ENCODE measurements at places on chromosomes 5 and 9.

GRCh38 chr5:172211676-172212075 is 17.7 kb downstream of the EFCAB9 start:
- no peak for DNase-seq

DNA sequence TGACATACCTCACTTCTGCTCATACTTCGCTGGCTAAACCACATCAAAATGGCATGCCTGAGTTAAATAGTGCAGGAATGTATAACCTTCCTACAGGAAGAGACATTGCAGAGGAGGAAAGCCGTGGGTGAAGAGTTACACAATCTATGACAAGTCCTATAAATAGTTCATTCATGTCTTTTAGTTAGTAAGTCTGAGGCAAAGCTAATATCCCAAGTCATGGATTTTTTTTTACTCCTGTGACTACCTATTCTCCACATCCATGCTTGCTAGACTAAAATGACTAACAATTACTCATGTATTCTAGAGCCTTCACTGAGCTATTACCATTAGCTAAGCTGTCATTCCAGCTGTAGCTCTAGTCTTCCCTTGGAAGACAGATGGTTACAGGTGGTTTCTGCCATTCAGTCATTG is 391.3 kb downstream of the NR2F1-AS1 start:
- DNase-seq, result no peak

GRCh38 chr9:4686112-4686511 is 6.7 kb downstream of the CDC37L1 start:
- no peak for DNase-seq

- peak; percentile 29 for DNase-seq
Measured at GRCh38 chr9:5582835-5583195, 46.1 kb upstream of the RIC1 start.

DNA sequence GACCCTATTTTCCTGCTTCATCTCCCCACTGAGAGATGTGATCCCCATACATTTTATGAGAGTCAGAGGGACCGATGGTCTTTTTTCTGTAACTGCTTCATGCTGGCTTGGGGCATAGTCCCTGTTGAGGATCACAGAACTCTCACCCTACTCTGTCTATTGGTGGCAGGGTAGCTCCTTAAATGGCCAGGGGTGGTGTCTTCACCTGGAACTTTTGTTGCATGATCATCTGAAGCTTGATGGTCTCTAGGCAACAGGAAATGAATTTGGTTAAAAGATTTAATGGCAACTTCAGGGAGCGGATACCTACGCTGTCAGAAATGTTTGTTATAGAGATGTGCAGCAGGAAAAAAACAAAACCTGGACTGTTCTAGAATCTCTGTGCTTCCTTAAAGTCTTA is 87.0 kb upstream of the GLIS3 start:
- DNase-seq, result no peak

DNA sequence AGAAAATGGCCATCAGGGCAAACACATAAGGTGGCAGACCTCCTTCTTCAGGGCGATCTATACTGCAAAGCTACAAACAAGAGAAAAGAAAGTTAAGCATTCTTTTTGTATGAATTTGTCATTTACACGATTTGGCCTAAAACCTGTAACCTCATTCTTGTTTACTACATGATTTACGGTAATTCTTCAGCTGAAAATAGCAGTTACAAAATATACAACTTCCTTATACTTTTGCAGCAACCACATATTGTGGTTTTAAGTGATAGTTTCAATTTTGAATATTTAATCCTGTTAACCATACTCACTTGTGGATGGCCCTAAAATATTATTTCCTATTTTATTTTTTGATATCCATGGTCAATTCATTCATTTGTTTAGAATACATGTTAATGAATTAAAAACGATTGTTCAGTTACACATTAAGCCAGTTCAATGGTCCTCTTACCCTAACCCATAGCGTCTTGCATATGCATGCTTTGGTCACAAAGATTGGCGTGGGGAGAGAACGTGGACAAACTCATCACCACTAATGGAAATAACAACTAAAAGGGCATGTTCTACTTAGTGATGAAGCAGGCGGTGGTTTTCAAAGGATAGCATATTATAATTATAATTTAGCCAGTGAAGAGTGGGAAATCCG is 16.6 kb downstream of the TUT7 start:
- no peak for DNase-seq

DNA sequence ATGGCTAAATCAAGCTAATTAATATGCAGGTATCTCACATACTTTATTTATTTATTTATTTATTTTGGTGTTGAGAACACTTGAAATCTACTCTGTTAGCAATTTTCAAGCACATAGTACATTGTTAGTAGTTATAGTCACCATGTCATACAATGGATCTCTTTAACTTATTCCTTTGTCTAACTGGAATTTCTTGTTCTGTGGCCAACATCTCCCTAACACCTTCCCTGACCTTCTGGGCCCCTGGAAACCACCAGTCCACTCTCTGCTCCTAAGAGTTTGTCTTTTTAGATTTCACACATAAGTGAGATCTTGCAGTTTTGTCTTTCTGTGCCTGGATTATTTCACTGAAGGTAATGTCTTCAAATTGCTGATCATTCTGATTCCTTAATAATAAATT is 229.1 kb downstream of the SEMA5A start:
- no peak for DNase-seq

DNA sequence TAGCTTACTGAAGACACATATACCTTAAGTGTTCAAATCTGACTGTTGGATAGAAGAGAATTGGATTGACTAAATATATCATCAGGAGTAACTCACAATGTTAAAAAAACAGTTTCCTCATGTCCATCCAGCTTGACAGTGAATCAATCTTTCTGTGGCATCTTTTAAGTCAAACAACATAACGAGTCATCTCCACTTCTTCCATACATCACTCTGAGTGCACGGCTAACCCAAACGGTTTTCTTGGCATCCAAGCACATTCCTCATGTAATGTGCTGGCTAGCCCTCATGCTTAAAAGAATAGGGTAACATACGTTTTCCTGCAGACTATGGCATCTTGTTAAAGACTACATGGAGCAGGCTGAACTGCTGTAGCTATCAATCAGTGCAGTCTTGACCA is 291.5 kb upstream of the TRPC7 start:
- DNase-seq, result no peak

GRCh38 chr5:16889203-16889971 is 46.7 kb downstream of the MYO10 start:
- no peak for DNase-seq

DNA sequence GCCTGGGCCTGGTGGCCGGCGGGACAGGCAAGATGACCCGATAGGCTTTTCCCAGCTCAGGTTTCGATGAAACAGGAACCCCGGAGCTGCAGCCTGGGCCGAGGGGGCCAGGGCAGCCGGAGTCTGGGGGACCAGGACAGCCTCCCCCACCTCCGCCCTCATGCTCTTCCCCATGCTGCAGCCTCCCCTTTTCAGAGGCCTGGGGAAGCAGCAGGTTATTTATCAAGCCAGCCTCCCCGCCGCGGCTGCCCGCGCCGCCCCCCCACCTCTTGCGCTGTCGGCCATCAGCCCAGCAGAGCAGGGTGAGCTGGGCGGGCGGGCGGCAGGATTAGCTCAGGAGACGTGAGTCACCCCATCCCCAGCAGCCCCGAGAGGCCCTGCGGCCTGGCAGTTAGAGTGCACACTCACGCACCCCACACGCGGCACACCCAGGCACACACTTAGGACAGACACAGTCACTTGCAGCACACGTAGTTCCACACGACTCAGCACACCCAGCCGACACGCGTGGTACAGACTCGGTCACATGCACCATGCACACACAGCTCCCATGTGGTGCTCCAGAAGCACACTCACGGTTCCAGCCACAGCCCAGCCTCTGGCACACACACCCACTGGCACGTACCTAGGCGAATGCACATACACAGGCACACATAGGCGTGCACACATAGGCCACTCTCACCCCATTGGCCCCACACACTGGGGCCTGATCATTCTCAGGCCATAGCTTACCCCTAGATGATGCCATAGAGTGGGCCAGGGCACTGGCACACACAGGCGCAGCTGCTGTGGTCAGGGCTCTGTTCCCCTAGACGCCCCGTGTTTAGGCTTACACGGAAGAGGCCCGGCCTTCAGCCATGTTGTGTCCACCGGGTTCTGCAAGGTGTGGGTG is 13.0 kb downstream of the CXXC5 start:
- DNase-seq, result no peak

DNA sequence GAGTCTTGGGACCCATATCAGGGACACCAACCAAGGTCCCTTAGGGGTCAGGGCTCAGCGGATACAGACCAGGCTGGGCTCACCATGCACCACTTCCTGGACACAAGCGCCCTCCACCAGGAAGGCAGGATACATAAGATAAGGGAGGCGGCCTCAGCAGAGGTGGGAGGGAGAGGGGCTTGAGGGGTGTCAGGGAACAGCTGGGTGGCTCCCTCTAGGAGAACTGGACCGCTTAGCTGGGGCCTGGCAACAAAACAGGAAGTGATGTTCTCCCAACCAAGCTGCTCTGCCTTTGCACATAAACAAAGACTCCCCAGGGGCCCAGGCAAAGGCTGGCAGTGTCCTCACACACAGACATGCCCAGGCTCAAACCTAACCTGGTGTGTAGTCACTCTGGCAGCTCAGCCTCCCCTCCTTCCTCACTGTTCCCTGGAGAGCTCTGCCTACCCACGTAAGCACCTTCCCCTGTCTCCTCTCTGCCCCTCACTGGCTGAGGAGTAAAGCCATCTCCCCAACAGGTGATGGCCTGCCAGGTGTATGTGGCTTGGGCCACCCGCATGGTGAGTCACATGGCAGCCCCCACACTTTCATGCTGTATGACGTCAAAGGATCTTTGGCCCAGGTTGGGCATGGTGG is 5.8 kb upstream of the BICD2 start:
- DNase-seq, result no peak

All from activated CD4-positive, alpha-beta T cell treated with anti-CD3 and anti-CD28 coated beads for 4 hours (primary cell).